Stimulated activated CD8-positive, alpha-beta memory T cell treated with anti-CD3 and anti-CD28 coated beads, Interleukin-7, amount 100 ng/mL, for 1 hour (primary cell): ENCODE measurements at places on chromosomes 4 and X.

DNA sequence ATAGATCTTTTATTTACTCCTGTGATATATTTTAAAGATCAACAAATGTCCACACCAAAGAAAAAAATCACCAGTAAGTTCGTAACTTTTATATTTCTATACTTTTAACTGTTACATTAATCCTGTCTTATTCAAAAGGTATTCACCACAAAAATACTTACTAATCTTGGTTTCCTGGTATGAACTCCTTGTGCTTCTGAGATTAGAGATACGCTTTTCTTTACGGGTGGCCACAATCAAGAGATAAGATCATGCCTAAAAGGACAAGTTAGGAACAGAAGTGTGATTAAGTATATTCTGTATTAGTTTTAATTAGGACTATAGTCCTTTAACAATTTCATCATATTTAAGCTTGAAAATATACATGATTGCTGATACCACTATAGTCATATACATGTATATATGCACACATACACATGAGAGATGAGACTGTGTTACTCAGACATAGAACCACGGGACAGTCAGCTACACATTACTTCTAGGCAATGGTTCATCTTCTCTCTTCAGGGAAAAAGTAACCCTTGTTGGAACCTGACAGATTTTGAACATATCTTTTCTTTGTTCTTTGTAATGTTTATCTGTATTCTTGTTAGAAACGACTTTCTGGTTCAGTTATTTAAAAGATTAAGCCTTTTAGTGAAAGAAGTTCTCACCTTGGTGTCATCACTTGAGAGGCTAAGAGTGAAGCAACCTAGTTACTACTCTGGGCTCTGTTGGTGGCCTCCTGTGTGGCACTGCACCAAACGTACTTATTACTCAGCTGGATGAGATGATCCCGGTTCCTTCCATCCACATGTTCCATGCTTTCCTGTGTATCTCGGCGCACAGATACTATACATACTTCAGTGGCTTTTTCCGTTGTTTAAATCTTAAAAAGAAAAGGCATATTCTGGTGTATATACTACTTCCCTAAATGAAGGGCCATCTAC, 146.1 kb downstream of the CBR4 start:
- no peak for DNase-seq

DNA sequence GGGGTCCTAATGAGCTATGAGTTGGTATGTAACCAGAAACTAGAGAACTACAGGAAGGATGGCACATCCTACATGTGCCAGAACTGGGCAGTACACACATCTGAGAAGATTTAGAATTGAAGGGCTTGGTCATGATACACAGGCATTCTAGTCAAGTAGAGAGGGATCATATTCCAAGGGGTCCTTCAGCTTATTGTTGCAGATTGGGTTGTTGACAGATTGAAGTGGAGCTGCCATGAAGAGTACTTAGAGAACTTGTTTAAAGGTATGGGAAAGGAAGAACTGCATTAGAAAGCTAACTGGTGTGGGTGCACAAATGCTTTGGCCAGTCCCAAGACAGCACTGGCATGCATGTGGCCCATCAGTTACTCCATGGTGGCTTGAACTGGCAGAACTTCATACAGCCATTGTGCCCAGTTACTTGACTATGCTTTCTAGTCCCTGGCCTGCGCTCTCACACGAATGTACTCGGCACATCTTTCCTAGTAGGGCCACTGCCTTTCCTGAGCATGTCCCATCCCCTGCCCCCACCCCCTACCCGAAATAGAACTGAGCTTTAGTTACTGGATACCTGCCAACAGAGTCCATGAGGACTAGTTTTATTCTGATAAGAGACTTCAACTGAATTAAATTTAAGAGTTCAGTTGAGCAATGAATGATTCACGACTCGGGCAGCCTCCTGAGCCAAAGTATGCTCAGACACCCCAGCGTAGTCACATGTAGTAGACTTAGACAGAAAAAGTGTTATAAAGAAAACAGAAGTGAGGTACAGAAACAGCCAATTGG, 64.0 kb downstream of the CCNG2 start:
- no peak for DNase-seq

- no peak for DNase-seq
These were observed 638 bp downstream of the BLTP1 start for GRCh38 chr4:122152711-122153226.

DNA sequence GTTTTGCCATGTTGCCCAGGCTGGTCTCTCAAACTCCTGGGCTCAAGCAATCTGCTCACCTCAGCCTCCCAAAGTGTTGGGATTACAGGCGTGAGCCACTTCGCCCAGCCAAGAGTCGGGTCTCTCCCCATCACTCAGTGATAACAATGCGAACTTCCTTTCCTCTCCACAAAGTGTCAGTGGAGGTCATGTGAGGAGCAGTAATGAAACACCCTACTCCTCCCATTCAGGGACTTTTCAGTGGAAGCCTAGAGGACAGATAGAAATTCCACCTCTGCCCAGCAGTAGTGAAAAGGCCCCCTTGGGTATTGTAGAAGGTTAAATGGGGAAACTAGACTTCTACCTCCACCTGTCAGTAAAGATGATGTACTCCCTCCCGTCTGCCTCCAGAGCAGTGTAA, 141.9 kb upstream of the STK26 start:
- DNase-seq = no peak

GRCh38 chr4:128758314-128758922, 51.1 kb upstream of the JADE1 start:
- no peak for DNase-seq

DNA sequence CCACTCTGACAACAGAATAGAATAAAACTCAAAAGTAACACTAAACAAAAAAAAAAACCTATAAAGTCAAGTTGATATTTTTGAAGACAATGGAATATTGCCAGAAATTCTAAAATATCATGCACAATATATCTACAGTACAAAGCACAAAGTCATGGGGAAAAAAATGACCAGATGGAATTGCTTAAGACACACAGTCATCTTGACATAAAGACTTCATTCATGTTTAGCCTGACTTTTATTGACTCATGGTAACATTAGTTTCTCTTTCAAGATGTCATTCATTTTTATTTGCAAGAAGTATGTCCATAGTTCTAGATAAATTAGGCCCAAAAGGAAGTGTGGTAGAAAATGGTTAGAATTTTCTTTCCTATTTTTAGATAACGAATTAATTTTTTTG, 259.1 kb downstream of the CAMK2D start:
- no peak for DNase-seq

DNA sequence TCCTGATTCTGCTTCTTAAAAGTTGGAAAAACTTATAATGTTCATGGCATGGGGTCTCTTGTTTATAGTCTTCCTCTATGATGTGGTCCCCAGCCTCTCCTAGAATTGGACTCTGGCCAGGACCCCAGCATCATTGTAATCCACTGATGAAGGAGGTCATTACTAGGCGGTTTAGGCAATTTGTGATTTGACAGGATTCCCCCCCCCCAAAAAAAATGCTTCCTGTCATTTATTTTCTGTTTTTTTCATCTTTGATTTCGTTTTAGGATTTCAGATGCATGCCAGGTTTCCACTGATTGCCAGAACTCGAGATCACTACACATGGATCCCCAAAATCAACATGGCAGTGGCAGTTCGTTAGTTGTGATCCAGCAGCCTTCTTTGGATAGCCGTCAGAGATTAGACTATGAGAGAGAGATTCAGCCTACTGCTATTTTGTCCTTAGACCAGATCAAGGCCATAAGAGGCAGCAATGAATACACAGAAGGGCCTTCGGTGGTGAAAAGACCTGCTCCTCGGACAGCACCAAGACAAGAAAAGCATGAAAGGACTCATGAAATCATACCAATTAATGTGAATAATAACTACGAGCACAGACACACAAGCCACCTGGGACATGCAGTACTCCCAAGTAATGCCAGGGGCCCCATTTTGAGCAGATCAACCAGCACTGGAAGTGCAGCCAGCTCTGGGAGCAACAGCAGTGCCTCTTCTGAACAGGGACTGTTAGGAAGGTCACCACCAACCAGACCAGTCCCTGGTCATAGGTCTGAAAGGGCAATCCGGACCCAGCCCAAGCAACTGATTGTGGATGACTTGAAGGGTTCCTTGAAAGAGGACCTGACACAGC, 4.9 kb downstream of the SPRY1 start:
- DNase-seq = no peak

- no peak for DNase-seq
These were observed 37.4 kb upstream of the PACRGL start for GRCh38 chr4:20662851-20663250.

GRCh38 chrX:69229436-69229835, 64.2 kb upstream of the PJA1 start:
- no peak for DNase-seq

- no peak for DNase-seq
These were observed 12.1 kb upstream of the SCML1 start for GRCh38 chrX:17725181-17725580.

- no peak for DNase-seq
These were observed 188.2 kb downstream of the MAML3 start for GRCh38 chr4:139965789-139966188.

GRCh38 chr4:52551487-52551886, 107.6 kb downstream of the USP46 start:
- no peak for DNase-seq

GRCh38 chrX:67587946-67588624, 44.3 kb downstream of the AR start:
- DNase-seq = no peak

GRCh38 chr4:185504098-185505047, 30.9 kb downstream of the PDLIM3 start:
- DNase-seq = no peak

DNA sequence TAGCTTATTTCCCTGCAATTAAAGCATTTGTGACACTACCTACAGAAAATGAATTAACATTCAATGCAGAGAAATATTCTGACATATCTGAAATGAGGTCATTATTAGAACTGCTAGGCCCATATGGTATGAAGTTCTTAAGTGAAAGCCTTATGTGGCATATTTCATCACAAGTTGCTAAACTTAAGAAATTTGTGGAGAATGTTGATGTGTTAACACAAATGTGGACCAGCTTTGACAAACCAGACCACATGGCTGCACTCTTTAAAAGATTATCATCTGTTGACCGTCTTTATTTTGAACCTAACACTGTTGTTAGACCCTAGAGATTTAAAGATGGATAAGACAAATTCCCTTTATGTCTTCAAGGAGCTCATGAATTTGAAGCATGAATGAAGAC, 1024.1 kb downstream of the RPA4 start:
- no peak for DNase-seq

DNA sequence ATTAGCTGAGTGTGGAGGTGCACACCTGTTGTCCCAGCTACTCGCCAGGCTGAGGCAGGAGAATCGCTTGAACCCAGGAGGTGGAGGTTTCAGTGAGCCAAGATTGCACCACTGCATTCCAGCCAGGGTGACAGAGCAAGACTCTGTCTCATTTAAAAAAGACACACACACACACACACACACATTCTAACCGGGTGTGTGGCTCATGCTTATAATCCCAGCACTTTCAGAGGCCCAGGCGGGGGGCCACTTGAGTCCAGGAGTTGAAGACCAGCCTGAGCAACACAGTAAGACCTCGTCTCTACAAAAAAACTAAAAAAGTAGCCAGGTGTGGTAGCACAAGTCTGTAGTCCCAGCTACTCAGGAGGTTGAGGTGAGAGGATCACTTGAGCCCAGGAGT, 152.3 kb downstream of the LRBA start:
- no peak for DNase-seq

DNA sequence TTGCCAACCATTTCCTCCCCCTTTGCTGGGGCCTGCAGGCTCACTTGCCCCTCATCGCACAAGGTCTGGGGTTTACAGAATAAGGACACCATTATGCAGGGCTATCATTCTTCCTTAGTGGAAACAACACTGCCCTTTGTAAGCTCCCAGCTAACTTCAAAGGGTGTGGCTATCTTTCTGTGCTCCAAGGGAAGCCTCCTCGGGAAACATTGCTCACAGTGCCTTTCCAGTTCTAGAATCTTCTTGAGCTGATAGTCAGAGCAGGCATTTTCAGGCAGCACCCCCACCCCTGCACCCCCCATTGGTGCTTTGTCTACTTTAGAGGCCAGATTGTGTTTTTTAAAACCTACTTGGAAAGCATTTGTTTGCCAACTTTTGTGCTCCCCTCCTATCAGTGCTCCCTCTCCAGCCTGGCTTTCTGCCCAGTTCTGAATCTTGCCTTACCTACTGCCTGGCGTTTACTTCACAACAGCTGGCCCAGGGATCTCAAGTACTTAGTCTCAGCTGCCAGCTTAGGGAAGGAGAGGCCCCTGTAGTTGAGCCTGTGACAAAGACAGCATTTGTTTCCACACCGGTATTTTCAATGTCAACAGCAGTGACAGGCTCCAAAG, 53.5 kb downstream of the PLAC1 start:
- no peak for DNase-seq

- no peak for DNase-seq
These were observed 141.8 kb downstream of the JADE1 start for GRCh38 chr4:128951316-128951715.

GRCh38 chr4:20422398-20422797, 170.7 kb downstream of the SLIT2 start:
- DNase-seq = no peak

DNA sequence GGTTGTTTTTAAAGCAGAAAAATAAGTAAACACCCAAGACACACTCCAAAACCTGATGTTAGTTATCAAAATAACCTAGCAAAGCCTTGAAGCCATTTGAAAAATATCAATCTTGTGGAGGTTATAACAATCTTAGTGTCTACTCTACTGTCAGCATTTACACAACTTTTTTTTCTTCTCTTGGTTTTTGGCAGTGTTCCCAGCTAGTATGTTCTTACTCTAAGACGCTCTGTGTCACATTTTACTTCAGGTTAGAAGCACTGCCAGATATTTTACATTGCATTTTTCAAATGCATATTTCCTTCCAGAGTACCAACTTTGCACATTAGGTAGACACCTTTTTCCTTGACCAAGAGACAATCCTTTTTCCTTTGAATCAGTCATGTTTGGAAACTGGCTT, 114.0 kb upstream of the INPP4B start:
- no peak for DNase-seq

DNA sequence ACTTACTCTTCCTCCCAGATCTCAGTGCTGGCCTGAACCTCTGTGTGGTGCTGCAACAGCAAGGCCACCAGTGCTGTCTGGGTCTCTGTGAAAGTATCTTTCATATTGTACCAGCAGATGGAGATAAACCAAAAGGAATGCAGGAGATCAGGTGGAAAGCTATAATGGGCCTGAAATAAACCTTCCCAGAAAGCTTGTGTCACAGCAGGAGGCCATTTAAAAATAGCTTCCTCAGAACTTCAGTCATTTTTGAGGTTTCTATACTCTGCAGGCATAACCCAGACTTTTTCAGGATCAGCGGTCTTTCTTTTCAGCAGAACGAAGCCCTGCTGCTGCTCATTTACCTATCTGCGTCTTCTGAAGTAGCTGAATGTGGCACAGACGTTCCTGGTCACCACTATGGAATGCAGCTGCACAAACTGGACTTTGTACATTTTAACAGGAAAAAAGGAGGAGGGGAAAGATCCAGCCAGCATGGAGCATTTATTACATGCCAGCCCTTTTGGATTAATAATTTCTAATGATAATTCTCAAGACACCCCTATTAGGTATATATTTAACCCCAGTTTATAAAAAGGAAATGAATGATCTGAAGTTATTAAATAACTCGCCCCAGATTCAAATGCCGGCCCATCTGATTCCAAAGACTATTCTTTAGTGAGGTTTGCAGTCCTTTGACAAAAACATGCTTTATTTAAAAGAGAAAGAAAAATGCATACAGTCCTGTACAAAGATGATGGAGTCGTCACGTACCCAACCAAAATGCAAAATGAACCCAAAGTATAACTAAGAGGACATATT, 119.7 kb downstream of the NFKB1 start:
- no peak for DNase-seq

GRCh38 chrX:93594780-93595179, 78.6 kb downstream of the NAP1L3 start:
- DNase-seq = no peak
